ENCODE measurements at places on chromosomes 13 and 19.

GRCh38 chr19:18465964-18466339 lies 28.0 kb upstream of the ISYNA1 start:
- no peak for DNase-seq

DNA sequence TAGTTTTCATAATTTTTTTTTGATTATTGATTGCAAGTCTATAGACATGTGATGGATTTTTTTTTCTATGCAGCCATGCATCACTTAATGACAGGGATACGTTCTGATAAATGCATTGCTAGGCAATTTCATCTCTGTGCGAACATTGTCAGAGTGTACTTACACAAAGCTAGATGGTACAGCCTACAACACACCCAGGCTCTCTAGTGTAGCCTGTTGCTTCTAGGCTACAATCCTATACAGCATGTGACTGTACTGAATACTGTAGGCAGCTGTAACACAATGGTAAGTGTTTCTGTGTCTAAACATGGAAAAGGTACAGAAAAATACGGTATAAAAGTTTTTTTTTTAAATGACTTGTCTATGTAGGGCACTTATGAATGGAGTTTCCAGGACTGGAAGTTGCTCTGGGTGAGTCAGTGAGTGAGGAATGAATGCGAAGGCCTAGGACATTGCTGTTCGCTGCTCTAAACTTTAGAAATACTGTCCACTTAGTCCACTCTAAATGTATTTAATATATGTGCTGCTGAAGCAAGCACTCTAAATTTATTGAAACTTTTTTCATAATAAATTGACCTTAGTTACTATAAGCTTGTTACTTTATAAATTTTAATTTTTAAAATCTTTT lies 20.3 kb downstream of the SPATA13 start:
- DNase-seq: no peak

GRCh38 chr19:3367628-3368440 lies 1.5 kb downstream of the NFIC start:
- no peak for DNase-seq

- DNase-seq: no peak
Observed at GRCh38 chr13:97430296-97430695, 3.7 kb upstream of the RAP2A start.

- DNase-seq: no peak
Observed at GRCh38 chr13:113845723-113846635, 17.9 kb downstream of the GAS6 start.
